Pancreas (tissue), 10 donors: ENCODE measurements at places on chromosomes 7 and 10. TPM values are rescaled to one million over a fixed set of nuclear protein-coding genes. Genes with fewer than 3 reads are reported as not detected.
A peak's percentile ranks its signal among the peaks of the same experiment; 100 is the strongest.

The EVX1 gene
- total RNA-seq = not detected

The INA gene
- 0.75 TPM for total RNA-seq

The HABP2 gene
- total RNA-seq = 37.2 TPM

The GPR15LG gene
- not detected for total RNA-seq

The PON3 gene
- total RNA-seq = 4.4 TPM

DNA sequence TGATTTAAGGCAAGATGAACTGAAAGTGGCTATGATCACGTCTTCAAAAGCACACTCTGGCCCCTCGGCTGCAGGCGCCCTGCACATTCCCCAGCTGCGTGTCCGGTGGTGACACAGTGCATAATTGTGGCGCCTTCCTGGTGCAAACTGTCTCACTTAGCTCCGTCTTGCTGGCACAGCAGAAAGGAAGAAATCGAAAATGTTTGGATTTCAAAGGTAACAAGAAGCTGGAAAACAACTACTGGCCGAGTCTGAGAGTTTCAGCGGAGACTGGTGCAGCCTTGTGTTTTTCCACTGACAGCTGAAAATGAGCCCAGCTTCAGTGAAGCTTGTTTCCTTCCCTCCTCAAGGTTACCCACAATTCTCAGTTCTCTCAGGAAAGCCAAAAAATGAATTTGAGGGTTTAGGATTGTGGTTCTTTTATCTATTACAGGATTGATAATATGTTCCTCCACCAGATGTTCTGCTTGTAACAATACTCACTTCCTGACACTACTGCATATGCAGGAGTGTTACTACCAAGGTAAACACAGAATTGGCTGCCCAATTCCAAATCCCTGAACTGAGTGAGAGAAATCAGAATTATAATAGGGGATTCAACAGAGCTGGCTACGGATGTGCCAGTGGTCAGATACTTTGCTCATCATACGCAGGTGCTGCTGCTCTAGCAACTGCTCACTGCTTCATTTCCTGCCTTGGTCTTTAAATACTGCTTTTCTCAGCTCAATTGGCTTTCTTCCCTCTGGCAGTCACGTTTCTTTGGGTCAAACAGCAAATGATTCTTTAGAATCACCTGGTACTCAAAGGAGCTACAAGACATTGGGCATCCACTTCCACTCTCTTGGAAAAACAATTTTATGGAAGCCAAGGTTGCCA is 63.7 kb downstream of the TRUB1 start:
- DNase-seq = no peak
- H3K27ac ChIP-seq = no peak overlapping the region
- no peaks in the 10 kb centered on the region for H3K27me3 ChIP-seq
- H3K4me1 ChIP-seq = peaks cover 2% of the 10 kb centered on the region
- H3K36me3 ChIP-seq = no peaks in the 10 kb centered on the region
- peak overlapping the region; percentile 21 for H3K4me3 ChIP-seq

DNA sequence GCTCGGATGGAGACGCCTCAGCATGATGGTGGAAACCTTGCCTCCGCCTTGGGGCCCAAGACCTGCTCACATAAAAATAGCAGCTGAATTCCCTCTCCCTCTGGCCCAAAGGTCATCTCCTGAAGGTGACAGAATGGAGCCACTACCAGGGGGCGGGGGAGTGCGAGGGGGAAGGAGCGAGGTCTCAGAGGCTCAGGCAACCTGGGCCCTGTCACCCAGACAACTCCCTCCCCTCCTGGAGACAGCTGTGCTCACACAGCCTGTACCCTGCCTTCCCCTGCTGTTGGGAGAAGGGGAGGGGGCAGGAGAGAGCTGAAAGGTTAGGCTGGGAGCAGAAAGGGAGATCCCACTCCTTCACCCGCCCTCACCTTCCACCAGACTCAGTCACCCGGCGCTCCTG is 173.0 kb upstream of the RHEB start:
- H3K27ac ChIP-seq = no peak overlapping the region
- H3K27me3 ChIP-seq = no peaks in the 10 kb centered on the region
- H3K36me3 ChIP-seq = no peaks in the 10 kb centered on the region

DNA sequence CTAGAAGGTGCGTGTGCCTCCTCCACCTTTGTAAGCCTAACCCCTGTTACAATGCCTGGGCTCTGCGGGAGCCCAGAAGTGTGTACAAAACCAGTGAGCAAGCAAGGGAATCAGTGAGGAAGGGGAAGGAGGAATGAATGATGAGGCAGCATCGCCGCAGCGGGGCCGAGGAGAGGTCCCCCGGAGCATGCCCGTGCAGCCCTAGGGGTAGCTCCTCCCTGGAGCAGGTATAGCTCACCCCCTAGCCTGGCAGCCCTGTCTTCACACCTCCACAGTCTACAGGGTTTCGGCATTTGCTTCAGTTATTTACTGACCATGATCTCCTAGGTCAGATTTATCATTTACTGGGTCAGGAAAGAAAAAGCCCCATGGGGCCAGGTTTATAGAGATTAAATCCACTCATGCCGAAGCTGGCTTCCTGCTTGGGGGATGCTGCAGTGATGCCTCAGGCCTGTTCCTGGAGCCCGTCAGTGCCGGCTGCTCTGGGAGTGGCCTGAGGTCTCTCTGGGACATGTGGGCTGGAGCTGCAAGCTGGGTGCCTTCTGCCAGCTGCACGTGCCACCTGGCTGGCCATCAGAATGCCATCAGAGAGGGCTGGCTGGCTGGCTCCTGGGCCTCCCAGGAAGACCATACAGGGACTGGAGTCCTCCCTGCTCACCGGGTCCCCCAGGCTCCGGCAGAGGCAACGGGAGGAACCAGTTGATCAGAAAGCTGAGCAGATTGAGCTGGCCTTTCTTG is 138.9 kb downstream of the GRK5 start:
- no peaks in the 10 kb centered on the region for H3K27me3 ChIP-seq
- no peak overlapping the region for H3K4me3 ChIP-seq
- H3K36me3 ChIP-seq = no peaks in the 10 kb centered on the region
- peaks cover 4% of the 10 kb centered on the region for H3K4me1 ChIP-seq
- H3K27ac ChIP-seq = no peak overlapping the region
- no peak for DNase-seq

DNA sequence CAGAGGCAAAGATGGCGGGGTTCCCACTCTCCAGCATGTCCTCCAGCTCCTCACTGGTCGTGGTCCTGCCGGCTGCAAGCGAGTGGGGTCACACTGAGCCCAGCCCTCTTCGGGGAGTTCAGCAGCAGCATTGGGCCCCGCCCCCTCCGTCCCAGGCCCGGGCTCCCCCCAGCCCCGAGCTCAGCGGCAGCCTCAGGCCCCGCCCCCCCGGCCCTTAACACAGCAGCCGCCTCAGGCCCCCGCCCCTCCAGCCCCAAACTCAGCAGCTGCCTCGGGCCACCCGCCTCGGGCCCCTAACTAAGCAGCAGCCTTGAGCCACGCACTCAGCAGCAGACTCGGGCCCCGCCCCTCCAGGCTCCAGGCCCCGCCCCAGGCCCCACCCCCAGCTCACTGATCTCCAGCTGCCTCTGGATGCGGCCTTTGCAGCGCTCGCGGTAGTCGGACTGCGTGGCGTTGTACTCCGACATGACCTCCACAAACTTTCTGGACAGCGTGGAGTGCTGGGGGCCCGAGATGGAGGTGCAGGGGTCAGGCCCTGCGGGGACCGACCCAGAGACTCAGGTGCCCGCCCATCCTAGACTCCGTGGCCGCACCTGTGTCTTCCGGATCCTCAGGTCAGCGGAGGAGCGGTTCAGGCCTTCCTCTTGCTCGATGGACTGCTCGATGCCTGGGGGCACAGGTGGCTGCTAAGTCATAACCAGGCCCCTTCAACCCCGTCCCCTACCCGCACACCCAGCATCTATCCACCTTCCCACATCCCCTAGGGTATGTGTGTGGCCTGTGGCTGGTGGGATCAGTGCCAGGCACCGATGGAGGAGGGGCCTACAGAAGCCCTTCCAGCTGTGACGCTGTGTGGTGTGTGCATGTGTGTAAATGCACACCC is 15.5 kb downstream of the STX1A start:
- H3K4me1 ChIP-seq = no peaks in the 10 kb centered on the region
- no peaks in the 10 kb centered on the region for H3K36me3 ChIP-seq

GRCh38 chr7:23100697-23101096 is 4.9 kb upstream of the KLHL7 start:
- no peak for DNase-seq
- no peaks in the 10 kb centered on the region for H3K27me3 ChIP-seq

DNA sequence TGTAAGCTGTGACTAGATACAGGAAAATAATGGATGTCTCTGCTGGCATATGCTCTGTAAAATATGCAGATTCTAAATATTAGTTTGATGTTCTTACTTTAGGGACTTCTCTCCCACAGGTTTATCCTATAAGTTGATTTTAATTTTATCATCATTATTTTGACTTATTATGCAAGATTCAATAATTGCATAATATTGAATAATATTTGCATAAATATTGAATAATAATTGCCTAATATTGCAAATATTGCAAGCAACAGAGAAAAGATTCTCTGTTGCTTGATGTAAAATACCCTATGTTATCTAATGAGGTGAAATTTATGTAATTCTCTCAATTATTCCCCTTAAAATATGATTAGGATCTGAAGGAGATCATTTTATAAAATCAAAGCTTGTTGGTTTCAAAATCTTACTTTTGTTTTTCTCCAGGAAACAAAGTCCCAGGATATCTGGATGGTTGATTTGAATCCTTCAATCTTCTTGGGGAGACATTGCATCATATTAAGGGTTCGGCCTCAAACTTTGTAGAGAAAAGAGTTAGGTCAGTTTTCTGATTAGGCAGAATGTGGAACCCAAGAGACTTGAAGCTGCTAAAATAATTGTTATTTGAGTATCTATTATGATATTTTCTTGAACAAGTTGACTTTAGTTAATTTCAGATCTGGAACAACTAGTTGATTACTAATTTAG is 92.8 kb upstream of the MTPN start:
- no peaks in the 10 kb centered on the region for H3K4me1 ChIP-seq
- H3K4me3 ChIP-seq = no peak overlapping the region
- no peaks in the 10 kb centered on the region for H3K36me3 ChIP-seq
- DNase-seq = no peak

DNA sequence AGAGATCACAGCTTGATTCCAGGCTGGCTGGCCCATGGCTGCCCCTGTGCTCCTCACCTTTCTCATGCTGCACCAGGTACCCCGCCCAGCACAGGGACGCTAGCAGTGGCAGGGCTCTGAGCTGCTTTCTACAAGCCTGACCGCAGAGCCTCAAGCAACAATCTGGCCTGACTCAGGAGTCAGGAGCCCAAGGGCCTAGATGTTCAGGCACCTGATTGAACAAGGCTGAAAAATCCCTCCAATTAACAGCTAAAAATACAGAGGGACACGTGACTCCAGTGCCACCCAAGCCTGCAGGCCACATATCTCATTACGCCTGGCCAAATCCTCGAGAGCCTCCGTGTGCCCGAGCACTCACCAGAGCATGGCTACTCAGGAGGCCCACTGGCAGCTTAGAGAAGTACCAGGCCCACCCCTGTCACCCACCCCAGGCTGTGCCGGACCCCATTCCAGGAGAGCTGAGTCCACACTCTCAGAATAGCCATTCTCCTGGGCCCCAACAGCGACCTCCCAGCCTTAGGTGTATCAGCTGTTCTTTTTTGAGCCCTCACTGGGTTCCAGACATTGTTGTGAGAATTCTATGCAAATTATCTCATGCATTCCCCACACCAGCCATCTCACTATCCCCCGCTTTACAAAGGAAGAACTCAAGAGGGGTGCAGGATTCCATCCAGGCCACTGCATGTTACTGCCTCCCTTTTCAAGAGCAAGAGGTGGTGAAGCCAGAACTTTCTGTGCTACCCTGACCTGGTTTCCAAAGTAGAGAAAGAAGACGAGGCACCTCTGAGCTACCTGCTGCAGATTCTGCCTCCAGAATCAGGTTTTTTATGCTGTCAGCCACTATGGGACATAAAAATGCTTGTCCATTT is 98.3 kb downstream of the COL13A1 start:
- no peak overlapping the region for H3K27ac ChIP-seq
- DNase-seq = no peak
- H3K4me3 ChIP-seq = no peak overlapping the region
- no peaks in the 10 kb centered on the region for H3K36me3 ChIP-seq
- H3K27me3 ChIP-seq = no peaks in the 10 kb centered on the region

GRCh38 chr10:17290226-17290625 is 62.2 kb downstream of the VIM start:
- peak; percentile 27 for DNase-seq
- H3K36me3 ChIP-seq = no peaks in the 10 kb centered on the region
- H3K4me3 ChIP-seq = peak overlapping the region; percentile 22
- H3K27ac ChIP-seq = no peak overlapping the region
- H3K27me3 ChIP-seq = peaks cover 5% of the 10 kb centered on the region

DNA sequence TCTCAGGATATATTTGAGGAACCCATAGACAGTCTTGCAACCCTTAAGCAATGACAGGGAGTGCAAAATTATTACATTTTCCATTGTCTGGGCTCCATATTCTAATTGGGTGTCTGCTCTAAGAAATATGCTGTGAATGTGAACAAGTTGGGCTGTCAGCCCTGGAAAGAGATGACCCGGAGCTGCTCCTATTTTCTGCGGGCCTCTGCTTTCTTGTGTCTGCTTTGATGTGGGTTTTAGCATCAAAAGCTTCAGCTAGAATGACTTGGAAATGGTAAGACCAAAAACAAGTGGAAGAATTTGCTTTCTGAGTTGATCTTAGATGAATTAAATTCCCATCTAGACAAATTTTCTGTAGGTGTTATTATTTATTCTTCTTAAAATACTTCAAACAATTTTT is 343.6 kb upstream of the IGFBP3 start:
- DNase-seq = no peak
- H3K36me3 ChIP-seq = no peaks in the 10 kb centered on the region
- H3K4me3 ChIP-seq = no peak overlapping the region
- H3K27ac ChIP-seq = no peak overlapping the region
- no peaks in the 10 kb centered on the region for H3K4me1 ChIP-seq

GRCh38 chr7:64037095-64037494 is 8.1 kb upstream of the ZNF727 start:
- DNase-seq = no peak
- H3K27me3 ChIP-seq = no peaks in the 10 kb centered on the region
- no peaks in the 10 kb centered on the region for H3K4me1 ChIP-seq
- no peak overlapping the region for H3K4me3 ChIP-seq

GRCh38 chr7:128271942-128272481 is 30.9 kb downstream of the LEP start:
- H3K27me3 ChIP-seq = no peaks in the 10 kb centered on the region
- H3K27ac ChIP-seq = no peak overlapping the region
- no peak overlapping the region for H3K4me3 ChIP-seq
- no peak for DNase-seq

DNA sequence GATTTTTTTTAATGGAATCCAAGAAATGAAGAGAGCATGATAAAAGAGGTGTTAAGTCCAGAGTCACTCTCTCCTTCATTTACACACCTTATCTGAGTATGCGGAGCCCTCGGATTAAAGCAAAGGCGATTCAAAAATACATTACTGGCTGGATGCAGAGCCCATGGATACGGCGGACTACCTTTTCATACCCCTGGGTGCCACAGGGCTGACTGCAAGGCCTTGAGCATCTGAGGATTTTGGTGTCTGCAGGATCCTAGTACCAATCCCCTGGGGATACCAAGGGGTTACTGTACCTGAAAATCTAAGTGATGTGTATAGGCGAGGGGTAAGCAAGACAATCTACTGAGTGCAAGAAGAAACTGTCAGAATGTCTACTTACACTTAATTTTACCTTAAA is 20.5 kb downstream of the PIP4K2A start:
- H3K36me3 ChIP-seq = no peaks in the 10 kb centered on the region
- no peaks in the 10 kb centered on the region for H3K4me1 ChIP-seq
- H3K27ac ChIP-seq = no peak overlapping the region
